Camera-type eye (tissue), 1 donor: ENCODE measurements at places on chromosomes 12 and 14. TPM values are rescaled to one million over a fixed set of nuclear protein-coding genes. Genes with fewer than 3 reads are reported as not detected.

TRAF3 gene
- total RNA-seq = 37.4 TPM

SMCO2 gene
- total RNA-seq = 1.9 TPM

OASL gene
- total RNA-seq = 0.33 TPM

MYO1H gene
- 0.82 TPM for total RNA-seq

PDE3A gene
- total RNA-seq = 72.1 TPM

RPL10L gene
- total RNA-seq = not detected

HCAR1 gene
- 0.99 TPM for total RNA-seq

WASHC4 gene
- total RNA-seq = 115 TPM
